ENCODE measurements at places on chromosomes 2 and 18.

- DNase-seq = no peak
Observed at GRCh38 chr18:48136051-48136826, 205.8 kb upstream of the SMAD2 start.

DNA sequence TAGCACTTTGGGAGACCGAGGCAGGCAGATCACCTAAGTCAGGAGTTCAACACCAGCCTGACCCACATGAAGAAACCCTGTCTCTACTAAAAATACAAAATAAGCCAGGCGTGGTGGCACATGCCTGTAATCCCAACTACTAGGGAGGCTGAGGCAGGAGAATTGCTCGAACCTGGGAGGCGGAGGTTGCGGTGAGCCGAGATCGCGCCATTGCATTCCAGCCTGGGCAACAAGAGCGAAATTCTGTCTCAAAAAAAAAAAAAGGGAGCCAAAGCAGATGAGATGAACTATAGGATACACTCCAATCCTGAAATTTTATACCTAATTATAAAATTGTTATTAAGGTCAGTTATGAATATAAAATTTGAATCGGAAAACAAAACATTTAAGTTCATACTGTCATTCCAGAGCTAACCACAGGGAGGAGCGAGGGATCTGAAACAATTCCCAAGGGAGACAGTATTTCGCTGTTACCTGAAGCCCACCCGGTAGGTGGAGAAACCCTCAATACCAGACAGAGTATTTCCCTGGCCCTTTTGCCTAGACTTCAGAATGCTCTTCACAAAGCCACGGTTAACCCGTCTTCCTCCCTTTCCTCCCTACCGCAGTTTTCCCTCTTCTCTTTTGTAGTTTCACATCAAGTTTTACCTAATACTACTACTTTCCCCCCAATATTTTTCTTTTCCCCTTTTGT lies 1.4 kb downstream of the PPM1G start:
- peak; percentile 9 for DNase-seq

GRCh38 chr2:201909961-201910361 lies 103.6 kb downstream of the CDK15 start:
- DNase-seq = peak; percentile 62

DNA sequence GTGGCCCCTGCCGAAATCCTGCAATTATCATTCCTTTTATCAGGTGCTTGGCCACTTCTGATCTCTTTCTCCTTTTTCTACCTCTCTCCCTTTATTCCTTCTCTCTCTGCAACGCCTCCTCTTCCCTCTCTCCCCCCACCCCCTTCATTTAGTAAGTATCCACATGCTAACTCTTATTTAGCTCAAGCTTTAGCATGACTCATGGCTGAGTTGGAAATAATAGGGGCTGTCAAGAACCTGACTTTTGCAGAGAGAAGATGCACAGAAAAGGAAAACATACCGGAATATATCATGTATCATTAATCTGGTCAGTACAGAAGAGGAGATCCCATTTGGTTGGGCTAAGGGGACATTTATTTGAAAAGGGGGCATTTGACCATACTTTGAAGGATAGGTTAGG lies 33.1 kb downstream of the FAM171B start:
- peak; percentile 13 for DNase-seq

All from fibroblast of skin of left quadriceps (primary cell).